ENCODE measurements at places on chromosomes 6 and 20. TPM values are rescaled to one million over a fixed set of nuclear protein-coding genes. Genes with fewer than 3 reads are reported as not detected.

DNA sequence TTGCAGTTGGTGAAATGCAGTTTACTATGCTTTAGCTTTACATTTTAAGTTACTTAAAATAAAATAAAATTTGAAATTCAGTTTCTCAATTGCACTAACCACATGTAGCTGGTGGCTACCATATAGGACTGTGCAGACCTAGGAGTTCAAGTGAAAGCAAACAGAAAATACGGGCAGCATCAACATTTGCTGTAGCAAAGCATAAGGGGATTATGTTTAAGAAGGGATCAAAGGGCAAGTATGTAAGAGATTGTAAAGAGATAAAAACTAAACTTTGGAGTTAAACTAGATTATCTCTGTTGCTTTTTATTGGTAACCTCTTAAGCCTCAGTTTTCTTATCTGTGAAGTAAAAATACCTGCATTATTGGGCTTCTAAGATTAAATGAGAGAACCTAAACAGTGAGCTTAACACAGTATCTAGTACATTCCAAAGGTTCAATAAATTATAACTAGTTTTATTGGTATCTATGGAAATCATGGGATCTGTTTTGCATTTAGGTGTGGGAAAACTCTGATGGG, 81.2 kb downstream of the SPTLC3 start:
- no peak overlapping the region for H3K27ac ChIP-seq
- no peak overlapping the region for H3K4me3 ChIP-seq
- H3K4me1 ChIP-seq: no peaks in the 10 kb centered on the region
- no peak for DNase-seq
- no peaks in the 10 kb centered on the region for H3K27me3 ChIP-seq
- H3K36me3 ChIP-seq: peaks cover 2% of the 10 kb centered on the region

GRCh38 chr20:56925831-56926170, 296.7 kb downstream of the TFAP2C start:
- H3K4me3 ChIP-seq: no peak overlapping the region
- H3K27me3 ChIP-seq: peaks cover 8% of the 10 kb centered on the region
- H3K27ac ChIP-seq: no peak overlapping the region
- H3K36me3 ChIP-seq: no peaks in the 10 kb centered on the region
- no peak for DNase-seq

GRCh38 chr6:154805288-154805911, 72.2 kb downstream of the SCAF8 start:
- no peak overlapping the region for H3K27ac ChIP-seq
- no peak for DNase-seq
- H3K36me3 ChIP-seq: peaks cover 18% of the 10 kb centered on the region
- H3K4me1 ChIP-seq: peaks cover 12% of the 10 kb centered on the region
- no peak overlapping the region for H3K4me3 ChIP-seq

RIPOR3 gene
- total RNA-seq: 4.5 TPM

- no peaks in the 10 kb centered on the region for H3K27me3 ChIP-seq
- H3K4me3 ChIP-seq: no peak overlapping the region
- peak overlapping the region; percentile 38 for H3K27ac ChIP-seq
- H3K4me1 ChIP-seq: peaks cover 7% of the 10 kb centered on the region
Observed at GRCh38 chr6:78599526-78599925, 267.8 kb upstream of the IRAK1BP1 start.

DNA sequence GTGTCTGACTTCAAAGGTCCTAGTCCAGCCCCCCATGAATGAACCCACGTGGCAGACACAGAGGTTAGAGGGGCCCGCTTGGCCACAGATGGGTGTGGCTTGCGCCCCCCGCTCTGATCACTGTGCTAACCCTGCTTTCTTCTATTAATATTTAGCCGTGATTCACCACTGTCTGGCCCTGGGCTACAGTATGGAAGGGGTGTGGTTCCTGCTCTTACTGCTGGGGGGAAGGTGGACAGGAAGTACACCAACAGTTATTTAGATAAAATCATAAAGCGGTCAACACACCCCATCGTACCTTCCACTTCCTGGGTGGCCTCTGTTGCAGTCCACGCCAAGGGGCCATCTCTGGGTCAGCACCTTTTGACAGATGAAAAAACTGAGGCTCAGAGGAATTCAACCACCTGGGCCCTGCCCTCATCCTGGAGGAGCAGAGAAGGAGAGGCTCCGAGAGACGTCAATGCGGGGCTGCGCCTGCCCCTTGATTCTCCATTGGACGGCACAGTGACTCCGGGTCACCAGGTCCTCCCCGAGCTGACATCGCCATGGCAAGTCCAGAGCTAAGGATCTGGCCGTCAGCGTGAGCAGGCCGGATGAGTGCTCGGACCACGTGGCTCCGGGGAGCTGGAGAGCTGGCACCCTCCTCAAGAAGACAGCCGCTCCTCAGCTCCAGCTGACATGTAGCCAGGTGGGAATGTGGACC, 206.3 kb downstream of the PREX1 start:
- no peak overlapping the region for H3K27ac ChIP-seq
- peaks cover 19% of the 10 kb centered on the region for H3K4me1 ChIP-seq
- H3K36me3 ChIP-seq: peaks cover 15% of the 10 kb centered on the region
- H3K4me3 ChIP-seq: no peak overlapping the region
- H3K27me3 ChIP-seq: no peaks in the 10 kb centered on the region
- DNase-seq: no peak

MYMX gene
- not detected for total RNA-seq

DNA sequence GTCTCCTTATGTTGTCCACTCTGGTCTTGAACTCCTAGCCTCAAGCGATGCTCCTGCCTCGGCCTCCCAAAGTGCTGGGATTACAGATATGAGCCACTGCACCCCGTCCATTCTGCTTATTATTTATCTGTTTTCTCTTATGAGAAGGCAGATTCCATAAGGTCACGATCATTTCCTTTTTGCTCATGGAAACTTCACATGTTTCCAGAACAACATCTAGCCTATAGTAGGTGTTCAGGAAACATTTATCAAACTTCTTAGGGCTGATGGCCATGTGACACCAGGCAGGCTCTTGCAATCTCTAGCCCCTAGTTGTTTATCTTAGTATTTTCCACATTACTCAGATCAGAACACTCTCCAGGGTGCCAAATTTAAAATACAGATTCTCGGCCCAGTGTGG, 61.2 kb downstream of the ZFP64 start:
- DNase-seq: no peak
- H3K27me3 ChIP-seq: no peaks in the 10 kb centered on the region
- no peaks in the 10 kb centered on the region for H3K36me3 ChIP-seq
- H3K4me3 ChIP-seq: no peak overlapping the region
- no peaks in the 10 kb centered on the region for H3K4me1 ChIP-seq

- no peak for DNase-seq
- H3K27me3 ChIP-seq: no peaks in the 10 kb centered on the region
- H3K36me3 ChIP-seq: no peaks in the 10 kb centered on the region
- no peaks in the 10 kb centered on the region for H3K4me1 ChIP-seq
Observed at GRCh38 chr20:32494483-32495216, 90.5 kb downstream of the NOL4L start.

DNA sequence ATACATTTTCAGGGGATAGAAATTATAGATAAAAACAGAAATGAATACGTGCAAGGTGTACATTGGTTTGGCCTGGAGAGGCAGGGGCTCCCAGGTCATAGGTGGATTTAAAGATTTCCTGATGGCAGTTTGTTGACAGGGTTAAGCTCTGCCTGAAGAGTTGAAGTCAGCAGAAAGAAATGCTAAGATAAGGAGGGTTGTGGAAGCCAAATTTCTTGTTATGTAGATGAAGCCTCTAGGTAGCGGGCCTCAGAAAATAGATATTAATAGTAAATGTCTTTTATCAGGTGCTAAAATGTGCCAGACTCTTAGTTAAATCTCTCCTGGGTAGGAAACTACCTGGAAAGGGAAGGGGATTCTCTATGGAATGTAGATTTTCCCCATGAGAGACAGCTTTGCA, 188.8 kb downstream of the CDH26 start:
- H3K36me3 ChIP-seq: no peaks in the 10 kb centered on the region
- H3K27me3 ChIP-seq: no peaks in the 10 kb centered on the region
- H3K4me3 ChIP-seq: no peak overlapping the region

SLC32A1 gene
- not detected for total RNA-seq

DNA sequence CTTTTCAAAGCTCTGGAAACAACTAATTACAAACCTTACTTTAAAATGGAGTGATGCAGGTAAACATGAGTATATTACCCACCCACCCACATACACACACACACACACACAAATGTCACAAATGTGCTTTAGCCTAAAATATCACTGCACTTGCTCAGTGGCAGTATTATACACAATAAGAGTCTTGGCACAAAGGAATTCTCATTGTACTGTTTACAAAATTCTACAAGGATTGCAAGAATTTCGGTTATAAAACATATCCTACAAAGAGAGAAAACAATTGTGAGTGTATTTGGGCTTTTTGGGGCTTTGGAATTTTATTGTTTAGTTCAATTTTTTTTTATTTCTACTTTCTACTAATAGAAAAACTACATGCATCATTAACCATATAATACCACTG, 113.2 kb upstream of the BEND6 start:
- H3K36me3 ChIP-seq: no peaks in the 10 kb centered on the region
- peak overlapping the region; percentile 91 for H3K4me3 ChIP-seq
- peak overlapping the region; percentile 65 for H3K27ac ChIP-seq
- DNase-seq: no peak

GRCh38 chr6:42509256-42509655, 54.6 kb upstream of the UBR2 start:
- no peak overlapping the region for H3K27ac ChIP-seq
- H3K27me3 ChIP-seq: no peaks in the 10 kb centered on the region
- peaks cover 9% of the 10 kb centered on the region for H3K4me1 ChIP-seq
- no peak overlapping the region for H3K4me3 ChIP-seq
- no peak for DNase-seq

- no peak for DNase-seq
Observed at GRCh38 chr6:31627690-31628287, 7.3 kb downstream of the PRRC2A start.

DNA sequence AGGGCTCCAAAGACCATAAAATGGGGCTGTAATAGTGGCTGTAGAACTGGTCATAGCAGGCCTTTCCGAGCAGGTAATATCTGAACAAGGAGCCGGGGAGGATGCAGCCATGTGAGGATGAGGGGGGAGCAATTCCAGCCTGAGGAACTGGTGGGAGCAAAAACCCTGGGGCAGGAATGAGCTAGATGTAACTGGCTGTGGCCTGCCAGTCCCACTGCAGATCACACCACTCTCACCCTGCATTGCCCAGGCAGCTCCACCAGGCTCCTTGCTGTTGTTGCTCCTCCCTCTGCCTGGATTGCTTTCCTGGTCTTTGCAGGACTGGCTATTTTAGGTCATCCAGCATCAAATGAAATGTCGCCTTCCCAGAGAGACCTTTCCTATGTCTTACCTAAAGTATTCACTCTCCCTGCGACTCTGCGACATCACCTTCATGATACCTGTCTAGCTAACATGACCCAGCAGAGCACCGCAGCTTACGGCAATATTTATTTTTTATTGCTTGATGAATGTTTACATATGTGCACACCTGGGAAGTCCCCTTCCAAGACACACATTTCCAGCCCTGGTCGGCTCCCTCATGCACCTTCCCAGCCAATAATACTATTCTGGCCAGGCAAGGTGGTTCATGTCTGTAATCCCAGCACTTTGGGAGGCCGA, 2.4 kb upstream of the ZFP64 start:
- H3K4me3 ChIP-seq: no peak overlapping the region
- no peaks in the 10 kb centered on the region for H3K36me3 ChIP-seq
- DNase-seq: no peak

- H3K27ac ChIP-seq: no peak overlapping the region
- H3K4me1 ChIP-seq: peaks cover 15% of the 10 kb centered on the region
- no peaks in the 10 kb centered on the region for H3K27me3 ChIP-seq
Observed at GRCh38 chr20:34713194-34713943, 9.2 kb downstream of the TP53INP2 start.

GRCh38 chr6:16425881-16426615, 187.7 kb downstream of the GMPR start:
- no peak overlapping the region for H3K4me3 ChIP-seq
- DNase-seq: no peak
- no peak overlapping the region for H3K27ac ChIP-seq
- no peaks in the 10 kb centered on the region for H3K36me3 ChIP-seq

DNA sequence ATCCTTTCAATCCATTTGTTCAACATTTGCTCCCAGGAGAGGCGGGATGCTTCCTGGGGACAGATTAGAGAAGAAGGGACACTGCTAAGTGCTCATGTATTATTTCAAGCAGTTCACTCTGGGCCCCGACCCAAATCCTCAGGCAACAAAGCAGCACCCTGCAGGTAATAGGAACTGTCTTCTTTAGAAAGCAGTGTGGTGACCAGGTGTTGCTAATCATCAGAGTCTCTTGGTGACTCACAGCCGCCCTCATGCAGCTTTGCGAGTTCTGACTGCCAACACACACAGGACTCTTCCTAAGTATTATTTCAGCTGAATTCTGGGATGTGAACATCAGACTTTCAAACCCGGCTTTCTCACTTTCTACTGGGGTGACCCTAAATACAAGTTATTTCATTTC, 356.4 kb downstream of the PRKN start:
- DNase-seq: no peak
- no peaks in the 10 kb centered on the region for H3K36me3 ChIP-seq
- no peaks in the 10 kb centered on the region for H3K4me1 ChIP-seq
- H3K27me3 ChIP-seq: no peaks in the 10 kb centered on the region
- no peak overlapping the region for H3K4me3 ChIP-seq
- no peak overlapping the region for H3K27ac ChIP-seq

DNA sequence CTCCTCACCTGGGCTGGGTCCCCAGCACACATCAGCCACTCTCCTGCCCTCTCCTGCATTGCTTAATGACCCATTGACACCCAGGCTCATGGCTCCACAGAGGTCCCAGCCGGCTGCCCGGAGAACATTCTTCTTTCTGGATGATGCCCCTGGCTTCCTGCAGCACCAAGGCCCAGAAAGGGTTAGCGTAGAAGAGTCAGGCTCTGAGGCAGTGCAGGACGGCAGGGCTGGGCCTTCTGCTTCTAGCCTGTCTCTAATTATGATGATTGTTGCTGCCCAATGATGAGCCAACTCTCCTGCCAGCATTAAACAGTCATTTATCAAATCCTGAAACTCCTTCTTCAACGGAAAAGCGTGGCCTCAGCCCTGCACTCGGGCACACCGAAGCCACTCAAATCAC, 66.4 kb downstream of the ZNF217 start:
- no peak overlapping the region for H3K27ac ChIP-seq
- no peaks in the 10 kb centered on the region for H3K4me1 ChIP-seq
- DNase-seq: no peak
- H3K27me3 ChIP-seq: no peaks in the 10 kb centered on the region
- no peak overlapping the region for H3K4me3 ChIP-seq

CGA gene
- not detected for total RNA-seq

DNA sequence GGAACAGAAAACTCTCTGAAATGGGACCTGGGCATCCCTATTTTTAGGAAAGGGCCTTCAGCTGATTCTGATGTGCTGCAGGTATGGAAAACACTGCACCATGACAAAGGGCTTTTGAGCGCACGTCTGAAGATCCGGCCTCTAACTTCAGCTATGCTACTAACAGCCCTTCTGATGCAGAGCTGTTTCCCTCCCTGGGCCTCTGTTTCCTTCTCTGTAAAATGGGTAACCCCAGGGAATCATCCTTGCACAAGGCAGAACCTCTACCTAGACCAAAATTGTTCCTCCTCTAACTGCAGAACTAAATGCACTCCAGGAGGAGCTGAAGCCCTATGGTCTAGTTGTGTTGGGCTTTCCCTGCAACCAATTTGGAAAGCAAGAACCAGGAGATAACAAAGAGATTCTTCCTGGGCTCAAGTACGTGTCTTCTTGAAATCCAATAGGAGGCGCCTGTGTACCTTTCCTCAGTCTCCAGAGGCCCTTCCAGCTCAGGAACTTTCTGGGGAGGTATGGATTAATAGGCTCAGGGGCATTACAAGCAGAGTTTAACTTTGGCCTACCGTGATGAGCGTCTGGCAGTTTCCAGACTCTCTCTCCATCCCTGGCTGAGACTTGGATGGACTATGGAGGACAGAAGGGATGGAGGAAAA, 5.9 kb downstream of the GPX5 start:
- DNase-seq: no peak
- no peak overlapping the region for H3K27ac ChIP-seq
- H3K4me3 ChIP-seq: no peak overlapping the region
- no peaks in the 10 kb centered on the region for H3K4me1 ChIP-seq

- no peak overlapping the region for H3K4me3 ChIP-seq
- DNase-seq: no peak
- H3K36me3 ChIP-seq: no peaks in the 10 kb centered on the region
Observed at GRCh38 chr20:36441416-36441815, 99.9 kb upstream of the MYL9 start.
